Adrenal gland (tissue), 19 donors: ENCODE measurements at places on chromosomes 1 and 21. TPM values are rescaled to one million over a fixed set of nuclear protein-coding genes. Genes with fewer than 3 reads are reported as not detected.

GRCh38 chr1:39205781-39206464, 1.4 kb downstream of the MACF1 start:
- H3K4me1 ChIP-seq: peaks cover 20% of the 10 kb centered on the region
- no peak overlapping the region for H3K4me3 ChIP-seq
- DNase-seq: no peak
- H3K27me3 ChIP-seq: no peaks in the 10 kb centered on the region

GRCh38 chr21:14056771-14057191, 154.0 kb downstream of the LIPI start:
- no peaks in the 10 kb centered on the region for H3K36me3 ChIP-seq
- H3K4me1 ChIP-seq: no peaks in the 10 kb centered on the region
- DNase-seq: no peak

Gene UQCRHL
- total RNA-seq: 0.69 TPM

- H3K36me3 ChIP-seq: peaks cover 100% of the 10 kb centered on the region
- H3K4me3 ChIP-seq: no peak overlapping the region
- H3K27ac ChIP-seq: peak overlapping the region; percentile 73
- DNase-seq: peak; percentile 55
Measured at GRCh38 chr1:26771643-26772321, 16.0 kb upstream of the PIGV start.

Gene LRRIQ3
- total RNA-seq: 0.98 TPM

DNA sequence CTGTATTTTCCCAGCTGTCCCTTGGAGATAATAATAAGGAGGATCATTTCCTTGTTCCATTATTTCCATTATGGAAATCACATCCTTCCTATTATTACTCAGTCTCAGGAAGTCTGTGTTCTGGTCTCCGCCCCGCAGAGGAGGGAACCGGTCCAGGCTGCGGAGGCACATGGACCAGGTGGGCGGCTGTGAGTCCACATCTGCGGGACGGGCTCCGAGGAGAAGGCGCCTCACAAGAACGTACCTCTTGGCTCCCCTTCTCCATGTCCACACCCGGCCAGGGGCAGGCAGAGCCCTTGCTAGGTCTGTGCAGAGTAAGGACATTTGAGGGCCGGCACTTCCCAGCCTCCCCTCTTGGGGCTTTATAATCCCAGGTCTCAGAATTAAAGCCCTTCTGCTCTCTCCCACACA, 14.6 kb downstream of the RAB7B start:
- H3K36me3 ChIP-seq: no peaks in the 10 kb centered on the region
- no peak overlapping the region for H3K4me3 ChIP-seq
- no peak for DNase-seq
- H3K4me1 ChIP-seq: peaks cover 4% of the 10 kb centered on the region
- H3K27me3 ChIP-seq: no peaks in the 10 kb centered on the region

Gene ADAMTS5
- total RNA-seq: 1.3 TPM

GRCh38 chr1:82621076-82621475, 820.3 kb downstream of the ADGRL2 start:
- H3K4me3 ChIP-seq: no peak overlapping the region
- DNase-seq: no peak
- H3K4me1 ChIP-seq: no peaks in the 10 kb centered on the region
- H3K27ac ChIP-seq: no peak overlapping the region

DNA sequence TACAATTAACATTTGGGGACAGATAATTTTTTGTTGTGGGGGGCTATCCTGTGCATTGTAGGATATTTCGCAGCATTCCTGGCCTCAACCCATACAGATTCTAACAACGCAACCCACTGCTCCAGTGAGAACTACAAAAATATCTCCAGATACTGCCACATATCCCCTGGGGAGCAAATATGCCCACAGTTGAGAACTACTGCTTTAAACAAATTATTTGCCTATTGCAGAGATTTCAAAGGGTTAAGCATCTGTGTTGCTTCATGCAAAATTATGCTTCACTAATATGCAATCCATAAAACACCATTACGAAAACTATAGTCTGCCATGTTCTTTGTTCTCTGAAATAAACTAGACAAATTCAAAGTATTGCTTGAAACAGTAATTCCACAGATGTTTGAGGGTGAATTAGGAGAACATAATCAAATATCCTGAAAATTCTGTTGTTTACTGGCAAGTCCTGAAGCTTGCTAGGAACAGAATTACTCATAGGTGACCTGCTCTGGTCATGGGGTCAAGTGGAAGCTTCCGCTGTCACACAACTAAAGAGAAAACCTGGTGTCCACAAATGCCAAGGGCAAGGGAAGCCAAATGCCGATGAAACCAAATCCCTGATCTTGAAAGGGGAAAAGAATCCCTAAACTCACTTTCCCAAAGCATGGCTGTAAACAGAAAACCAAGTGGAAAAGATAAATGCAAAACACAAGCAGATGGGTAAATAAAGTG, 149.4 kb downstream of the RERE start:
- no peak overlapping the region for H3K4me3 ChIP-seq
- no peaks in the 10 kb centered on the region for H3K27me3 ChIP-seq
- H3K36me3 ChIP-seq: no peaks in the 10 kb centered on the region
- DNase-seq: peak; percentile 72
- peaks cover 9% of the 10 kb centered on the region for H3K4me1 ChIP-seq

Gene GJC2
- 2.1 TPM for total RNA-seq

- no peak for DNase-seq
- no peak overlapping the region for H3K4me3 ChIP-seq
- no peaks in the 10 kb centered on the region for H3K36me3 ChIP-seq
- peaks cover 4% of the 10 kb centered on the region for H3K4me1 ChIP-seq
Measured at GRCh38 chr21:45388011-45388521, 16.9 kb upstream of the COL18A1 start.

Gene TRNP1
- 1.4 TPM for total RNA-seq

DNA sequence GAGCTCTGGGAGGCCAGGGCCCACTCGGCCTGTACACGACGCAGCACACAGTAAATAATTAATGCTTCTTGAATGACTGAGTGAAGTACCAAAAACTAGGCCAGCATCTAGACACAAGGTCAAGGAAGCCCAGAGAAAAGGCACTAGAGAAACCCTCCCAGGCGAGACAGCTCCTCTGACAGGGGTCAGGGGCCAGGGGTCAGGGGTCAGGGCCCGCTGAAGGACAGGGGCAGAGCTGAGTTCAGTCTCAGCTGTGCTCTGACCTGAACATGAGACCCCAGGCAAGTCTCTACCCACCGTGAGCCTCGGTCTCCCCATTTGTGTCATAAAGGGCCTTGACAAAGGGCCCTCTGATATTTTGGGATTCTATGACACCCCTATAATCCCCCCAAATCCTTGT, 56.4 kb downstream of the LDLRAD2 start:
- no peak for DNase-seq
- H3K27ac ChIP-seq: no peak overlapping the region
- H3K36me3 ChIP-seq: peaks cover 62% of the 10 kb centered on the region
- H3K4me3 ChIP-seq: no peak overlapping the region
- no peaks in the 10 kb centered on the region for H3K27me3 ChIP-seq

DNA sequence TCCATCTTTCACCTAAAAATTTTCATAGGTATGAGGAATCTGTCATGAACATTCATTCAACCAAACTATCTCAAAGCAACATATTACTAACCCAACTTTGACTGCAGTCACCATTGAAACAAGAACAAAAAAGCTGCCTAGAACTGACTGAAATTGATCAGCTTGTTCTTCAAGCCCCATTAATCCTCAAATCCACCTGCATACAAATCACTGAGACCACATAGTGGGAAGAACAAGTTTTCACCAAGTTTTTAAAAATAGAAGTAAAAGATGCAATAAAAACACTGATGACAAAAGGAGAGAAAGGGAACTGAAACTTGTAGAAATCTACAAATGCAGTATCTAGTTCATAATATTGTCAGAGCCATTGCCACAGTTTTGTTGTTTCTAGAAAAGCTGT, 6.1 kb downstream of the SORT1 start:
- H3K36me3 ChIP-seq: no peaks in the 10 kb centered on the region
- H3K27ac ChIP-seq: peak overlapping the region; percentile 54
- peaks cover 75% of the 10 kb centered on the region for H3K4me1 ChIP-seq

GRCh38 chr1:220970311-220970710, 91.1 kb downstream of the HLX start:
- no peak for DNase-seq
- no peaks in the 10 kb centered on the region for H3K36me3 ChIP-seq
- H3K27me3 ChIP-seq: no peaks in the 10 kb centered on the region
- H3K4me1 ChIP-seq: no peaks in the 10 kb centered on the region
- H3K4me3 ChIP-seq: no peak overlapping the region
